ENCODE measurements at places on chromosomes 11 and 22. TPM values are rescaled to one million over a fixed set of nuclear protein-coding genes. Genes with fewer than 3 reads are reported as not detected.
A peak's percentile ranks its signal among the peaks of the same experiment; 100 is the strongest.

The FAM83F gene
- total RNA-seq: not detected

The TMEM41B gene
- 31.4 TPM for total RNA-seq

The SULT4A1 gene
- total RNA-seq: not detected

DNA sequence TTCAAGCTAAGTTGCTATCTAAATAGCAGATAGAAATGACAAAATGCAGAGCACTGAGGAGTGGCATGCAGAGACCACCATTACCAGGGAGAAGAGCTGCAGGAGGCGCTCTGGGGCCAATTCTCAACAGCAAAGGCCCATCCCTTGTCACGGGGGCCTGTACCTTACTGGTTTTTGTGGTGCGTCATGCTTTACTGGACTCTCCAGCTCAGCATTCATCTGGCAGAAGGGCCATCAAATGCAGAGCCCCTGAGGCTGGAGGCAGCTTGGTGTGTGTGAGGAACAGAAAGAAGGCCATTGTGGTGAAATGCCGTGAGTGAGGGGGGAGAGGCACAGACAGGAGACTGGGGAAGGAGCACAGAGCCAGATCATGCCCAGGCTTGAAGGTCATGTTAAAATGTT is 56.5 kb upstream of the NAV2 start:
- no peak for DNase-seq

GRCh38 chr22:29309332-29310064 is 3.0 kb downstream of the GAS2L1 start:
- peak; percentile 47 for DNase-seq

GRCh38 chr11:81241672-81242275 is 1491.9 kb downstream of the FAM181B start:
- no peak for DNase-seq

The LMO2 gene
- 78.4 TPM for total RNA-seq

- no peak for DNase-seq
Measured at GRCh38 chr11:76228071-76228874, 22.0 kb upstream of the WNT11 start.

DNA sequence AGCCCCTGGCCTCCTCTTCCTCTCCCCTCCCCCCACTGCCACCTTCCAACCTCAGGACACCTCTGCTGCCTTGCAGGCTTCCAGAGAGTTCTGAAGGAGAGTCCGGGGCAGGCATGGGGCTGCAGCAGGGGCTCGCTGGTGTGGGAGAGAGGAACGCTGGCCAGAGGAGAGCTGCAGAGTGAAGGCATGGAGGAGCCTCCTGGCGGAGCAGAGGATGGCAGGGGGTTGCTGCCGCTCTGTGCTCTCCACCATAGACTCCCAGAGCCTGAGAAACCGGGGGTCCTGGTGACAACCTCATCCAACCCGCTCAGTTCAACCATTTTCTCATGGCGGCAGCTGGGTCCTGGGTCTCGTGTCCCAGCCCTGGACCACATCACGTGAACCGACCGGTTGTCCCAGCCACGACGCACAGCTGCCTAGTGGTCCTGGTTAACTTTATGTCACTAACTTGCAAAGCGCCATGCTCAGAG is 17.5 kb downstream of the MRGPRG start:
- DNase-seq: no peak

The FCHSD2 gene
- 15.9 TPM for total RNA-seq

All from lung microvascular endothelial cell (primary cell).